Glomerular endothelial cell (primary cell): ENCODE measurements at places on chromosomes 2 and 18. TPM values are rescaled to one million over a fixed set of nuclear protein-coding genes. Genes with fewer than 3 reads are reported as not detected.

- no peak for DNase-seq
These were observed 70.0 kb downstream of the MYO3B start for GRCh38 chr2:170247882-170248393.

- DNase-seq: no peak
These were observed 25.9 kb upstream of the STAM2 start for GRCh38 chr2:152201466-152201830.

- DNase-seq: no peak
These were observed 364 bp downstream of the STAT1 start for GRCh38 chr2:191013682-191013931.

DNA sequence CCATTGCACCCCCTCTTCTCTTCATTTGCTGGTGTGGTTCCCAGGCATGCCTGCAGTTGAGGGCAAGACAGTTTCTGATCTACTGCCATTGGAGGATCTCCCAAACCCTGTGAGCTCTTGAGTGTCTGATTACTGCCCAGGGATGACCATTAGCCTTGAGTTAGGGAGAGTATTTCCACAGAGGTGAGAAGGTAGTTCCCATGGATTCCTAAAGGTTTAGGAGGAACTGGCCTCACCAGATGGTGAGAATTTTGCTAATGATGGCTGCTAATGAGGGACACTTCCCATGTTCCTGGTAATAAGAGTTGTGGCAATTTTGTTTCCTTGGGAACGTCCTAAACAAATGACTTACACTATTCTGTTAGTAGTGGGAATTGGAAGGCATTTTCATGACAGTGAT, 42.5 kb downstream of the PTPRM start:
- DNase-seq: no peak

DNA sequence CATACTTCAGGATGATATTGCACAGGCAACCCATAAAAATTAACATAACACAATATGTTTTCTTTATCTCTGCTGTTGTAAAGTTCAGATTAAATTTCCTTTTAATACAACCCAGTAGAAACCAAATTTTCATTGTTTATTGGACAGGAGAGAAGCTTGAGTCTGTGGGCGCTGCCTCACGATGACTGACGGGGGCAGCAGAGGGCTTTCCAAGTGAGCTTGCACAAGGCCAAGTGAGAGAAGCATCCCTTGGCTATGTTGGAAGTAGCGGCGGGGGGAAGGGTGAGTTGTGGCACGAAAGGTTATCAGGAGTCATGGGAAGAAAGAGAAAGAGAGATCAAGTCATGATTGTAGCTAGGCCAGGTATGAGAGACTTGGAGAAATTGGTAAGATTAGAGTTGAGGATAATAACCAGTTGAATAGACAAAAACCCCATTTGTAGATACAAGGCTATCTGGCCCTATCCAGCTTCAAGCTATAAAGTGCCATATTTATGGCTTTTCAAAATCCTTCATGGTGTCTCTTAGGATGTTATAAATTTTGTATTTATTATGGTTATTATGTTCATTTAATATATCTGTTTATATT, 413.7 kb upstream of the FAM98A start:
- DNase-seq: peak; percentile 5

DNA sequence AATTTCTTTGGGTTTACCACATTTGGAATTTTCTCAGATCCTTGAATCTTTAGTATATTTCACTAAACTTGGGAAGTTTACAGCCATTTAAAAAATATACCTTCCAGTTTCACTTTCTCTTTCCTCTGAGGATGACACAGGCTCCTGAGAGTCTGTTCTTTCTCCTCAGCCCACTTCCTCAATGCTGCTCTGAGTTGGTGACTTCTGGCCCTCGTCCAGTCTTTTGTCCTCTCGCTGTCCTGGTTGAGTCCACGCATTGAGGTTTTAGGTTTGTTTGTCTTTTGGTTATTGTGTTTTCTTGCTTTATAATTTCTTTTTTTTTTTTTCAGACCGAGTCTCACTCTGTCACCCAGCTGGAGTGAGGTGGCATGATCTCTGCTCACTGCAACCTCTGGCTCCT, 40.7 kb upstream of the GALR1 start:
- no peak for DNase-seq

GRCh38 chr18:1020731-1021344, 116.2 kb downstream of the ADCYAP1 start:
- no peak for DNase-seq

DNA sequence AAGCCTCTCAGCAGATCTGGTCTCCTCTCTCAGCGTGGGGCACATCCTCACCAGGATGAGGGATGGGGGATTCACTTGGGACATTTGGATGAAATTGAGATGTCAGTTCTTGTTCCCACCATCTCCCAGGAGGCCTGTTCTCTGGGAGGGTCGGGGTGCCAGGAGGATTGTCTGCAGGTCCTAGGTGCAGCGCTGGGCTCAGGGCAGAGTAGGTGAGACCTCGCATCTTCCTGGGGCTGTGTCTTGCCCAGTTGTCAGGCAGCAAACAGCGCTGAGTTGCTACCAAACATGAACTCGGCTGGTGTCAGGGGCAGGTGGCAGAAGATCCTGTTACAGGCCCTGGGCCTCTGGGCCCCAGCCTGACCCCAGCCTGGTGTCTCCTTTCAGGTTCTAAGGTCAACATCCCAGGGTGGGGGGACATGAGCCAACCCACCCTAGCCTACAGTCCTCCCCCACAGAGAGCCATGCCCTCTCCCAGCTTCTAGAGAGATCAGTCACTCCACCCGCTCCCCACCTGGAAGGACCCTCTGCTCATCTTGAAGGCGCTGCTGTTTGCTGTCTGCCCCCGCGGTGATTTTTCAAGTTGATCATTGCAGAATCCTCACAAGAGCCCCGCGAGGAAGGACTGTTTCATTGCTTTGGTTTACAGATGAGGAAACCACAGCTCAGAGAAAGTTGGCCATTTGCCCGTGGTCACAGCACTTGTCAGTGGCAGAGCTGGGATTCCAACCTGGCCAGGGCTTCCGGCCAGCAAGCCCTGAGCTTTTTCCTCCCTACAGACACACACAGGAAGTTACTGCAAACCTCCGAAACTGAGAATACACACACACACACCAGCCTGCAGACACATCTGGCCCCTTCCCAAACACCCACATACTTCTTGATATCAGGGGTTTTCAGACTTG, 83.9 kb downstream of the STPG4 start:
- no peak for DNase-seq

DNA sequence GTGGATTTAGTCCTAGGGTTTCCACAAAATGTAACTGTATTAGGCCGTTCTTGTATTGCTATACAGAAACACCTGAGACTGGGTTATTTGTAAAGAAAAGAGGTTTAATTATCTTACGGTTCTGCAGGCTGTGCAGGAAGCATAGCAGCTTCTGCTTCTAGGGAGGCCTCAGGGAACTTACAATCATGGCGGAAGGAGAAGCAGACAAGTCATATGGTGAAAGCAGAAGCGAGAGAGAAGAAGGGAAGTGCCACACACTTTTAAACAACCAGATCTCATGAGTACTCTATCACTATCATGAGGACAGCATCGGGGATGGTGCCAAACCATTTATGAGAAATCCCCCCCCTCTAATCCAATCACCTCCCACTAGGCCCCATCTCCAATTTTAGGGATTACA, 9.5 kb upstream of the CCDC68 start:
- no peak for DNase-seq

- DNase-seq: peak; percentile 45
These were observed 31.6 kb upstream of the PPP1R1C start for GRCh38 chr2:181953881-181954537.

DNA sequence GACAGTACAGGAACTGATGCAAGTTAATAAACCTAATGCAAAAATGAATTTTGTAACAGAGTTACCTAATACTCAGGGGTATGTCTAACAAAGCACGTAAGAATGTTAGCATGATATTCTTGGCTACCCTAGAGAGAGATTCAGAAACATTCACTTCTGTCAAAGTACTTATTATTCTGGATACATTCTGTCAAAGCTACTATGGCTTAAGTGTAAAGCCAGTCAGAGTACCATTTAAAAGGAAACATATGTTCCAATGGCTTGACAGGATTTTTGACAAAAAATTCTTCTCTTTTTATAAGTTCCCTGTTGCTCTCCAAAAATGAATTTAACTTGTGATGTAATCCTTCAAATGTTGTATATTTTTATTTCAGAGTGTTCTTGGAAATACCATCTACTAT, 85.5 kb downstream of the PIGN start:
- DNase-seq: no peak

DNA sequence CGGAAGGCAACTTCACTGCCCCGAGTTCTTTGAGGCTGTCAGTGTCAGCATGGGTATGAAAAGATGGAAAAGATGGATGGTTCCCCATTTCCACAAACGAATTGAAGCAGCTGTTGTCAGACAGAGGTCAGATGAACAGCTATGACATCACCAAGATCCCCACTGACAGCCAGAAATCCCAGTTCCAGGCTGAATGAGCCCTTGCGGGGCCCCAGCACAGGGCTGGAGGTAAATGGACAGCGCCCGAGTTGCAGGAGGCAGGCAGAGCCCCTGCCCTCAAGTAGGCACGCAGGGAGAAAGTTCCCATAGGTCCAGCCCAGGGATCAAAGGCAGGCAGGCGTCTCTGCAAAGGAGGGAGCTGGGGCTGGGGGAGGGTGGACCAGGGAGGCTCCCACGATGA, 169.5 kb upstream of the AGAP1 start:
- no peak for DNase-seq

DNA sequence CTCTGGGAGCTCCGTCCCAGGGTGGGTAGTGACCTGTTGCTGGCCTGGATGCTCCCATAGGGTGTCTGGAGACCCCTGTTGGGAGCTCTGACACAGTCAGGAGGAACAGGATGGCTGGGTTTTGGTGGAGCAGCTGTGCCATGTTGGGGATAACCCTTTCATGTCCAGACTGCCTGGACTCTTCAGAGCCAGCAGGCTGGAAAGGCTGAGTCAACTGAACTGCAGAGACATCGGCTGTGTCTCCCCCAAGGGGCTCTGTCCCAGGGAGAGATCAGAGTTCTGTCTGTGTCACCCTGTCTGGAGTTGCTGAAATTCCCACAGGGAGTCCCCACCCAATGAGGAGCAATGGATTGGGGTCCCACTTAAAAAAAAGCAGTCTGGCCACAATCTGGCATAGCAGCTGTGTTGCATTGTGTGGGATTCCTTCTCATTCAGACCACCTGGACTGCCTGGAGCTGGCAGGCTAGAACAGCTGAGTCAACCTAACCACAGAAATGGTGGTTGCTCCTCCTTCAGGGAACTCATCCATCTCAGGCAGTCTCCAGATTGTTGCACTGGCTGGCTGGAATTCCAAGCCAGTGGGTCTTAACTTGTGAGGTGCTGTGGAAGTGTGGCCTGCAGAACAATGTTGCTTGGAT, 37.2 kb downstream of the AGPS start:
- DNase-seq: no peak

DNA sequence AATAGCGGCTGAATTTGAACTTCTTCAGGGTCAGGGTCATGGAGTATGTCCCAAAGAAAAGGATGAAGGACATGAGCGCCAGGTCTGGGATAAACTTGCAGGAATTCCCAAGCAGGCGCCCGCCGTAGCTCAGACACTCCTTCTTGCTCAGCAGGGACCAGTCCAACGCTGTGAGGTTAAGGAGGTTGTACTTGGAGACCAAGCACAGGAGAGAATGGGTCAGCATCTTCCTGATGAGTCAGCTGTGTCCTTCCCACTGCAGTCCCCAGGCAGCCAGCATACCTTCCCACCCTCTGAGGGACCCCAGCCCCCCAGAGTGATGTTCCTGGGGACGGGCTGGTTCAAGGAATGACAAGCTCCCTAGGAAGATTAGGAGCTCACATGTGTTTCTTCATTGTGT, 40.9 kb downstream of the MTHFD2 start:
- DNase-seq: no peak

DNA sequence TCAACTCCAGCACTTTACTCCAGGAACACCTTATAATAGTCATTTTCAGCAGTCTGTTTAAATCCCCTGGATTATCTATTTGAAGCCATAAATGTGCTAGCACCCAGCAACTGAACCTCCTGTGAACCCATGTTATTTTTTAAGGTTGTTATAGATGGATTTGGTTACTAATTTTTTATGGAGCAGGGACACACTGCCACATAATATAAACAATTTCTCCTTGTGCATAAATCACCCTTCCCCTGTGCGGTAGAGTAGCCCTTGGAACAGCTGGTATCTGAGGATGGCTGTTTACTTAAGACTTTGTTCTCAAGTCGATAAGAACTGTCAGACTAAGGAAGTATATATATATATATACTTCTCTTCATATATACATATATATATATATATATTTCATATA, 367.4 kb downstream of the EPHA4 start:
- DNase-seq: no peak

GRCh38 chr2:52391621-52392020, 1359.7 kb upstream of the NRXN1 start:
- no peak for DNase-seq

- no peak for DNase-seq
These were observed 43.5 kb upstream of the TMEM131 start for GRCh38 chr2:98039085-98039756.

DNA sequence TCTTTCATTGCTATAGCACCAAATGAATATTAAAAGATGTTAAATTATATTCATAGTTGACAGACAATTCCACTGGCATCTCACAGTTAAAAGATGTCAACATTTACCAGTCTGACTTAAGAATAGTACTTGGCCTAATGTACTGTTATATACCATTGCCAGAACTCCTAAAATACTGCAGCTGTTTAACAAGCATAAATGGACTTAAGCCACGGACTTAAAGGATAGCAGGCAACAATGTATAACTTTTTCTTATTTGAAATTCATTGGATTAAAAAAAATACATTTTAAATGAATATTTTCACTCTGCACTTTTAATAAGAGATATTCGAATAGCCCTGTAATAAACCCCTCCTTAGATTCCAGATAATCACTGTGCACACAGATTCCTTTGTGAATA, 3.8 kb downstream of the TCF4 start:
- no peak for DNase-seq

- no peak for DNase-seq
These were observed 63.5 kb downstream of the ANKRD44 start for GRCh38 chr2:197247083-197247482.

Gene NFE2L2
- total RNA-seq: 55.9 and 90.2 TPM in 2 replicates

Gene CTIF
- total RNA-seq: 32.8 and 55.4 TPM in 2 replicates

Gene MAP2
- total RNA-seq: 8.8 and 12.9 TPM in 2 replicates

Gene OTOF
- 0.18 TPM in 1 of 2 replicates, not detected in the other for total RNA-seq

Gene STK39
- total RNA-seq: 9.4 and 11.8 TPM in 2 replicates

Gene FOXD4L1
- 0.05 TPM in 1 of 2 replicates, not detected in the other for total RNA-seq

Gene ACTG2
- total RNA-seq: 1.6 TPM in 1 of 2 replicates, not detected in the other

Gene MARCHF7
- total RNA-seq: 76.1 and 100 TPM in 2 replicates

Gene HOXD1
- 19.0 and 38.6 TPM in 2 replicates for total RNA-seq

Gene NEU2
- total RNA-seq: not detected in 2 replicates

Gene APOB
- total RNA-seq: 0.10 and 0.18 TPM in 2 replicates

Gene WDR33
- 21.7 and 28.2 TPM in 2 replicates for total RNA-seq

Gene TUBA3E
- total RNA-seq: not detected in 2 replicates

Gene CREG2
- total RNA-seq: 17.7 and 31.7 TPM in 2 replicates

Gene TEKT4
- total RNA-seq: not detected in 2 replicates

Gene DPP10
- total RNA-seq: not detected in 2 replicates
